Stimulated activated CD8-positive, alpha-beta memory T cell treated with anti-CD3 and anti-CD28 coated beads, Interleukin-2, amount 100 ng/mL, for 1 hour (primary cell): ENCODE measurements at places on chromosomes 7 and 10.

- no peak for DNase-seq
Observed at GRCh38 chr7:159108491-159108890, 36.2 kb downstream of the VIPR2 start.

DNA sequence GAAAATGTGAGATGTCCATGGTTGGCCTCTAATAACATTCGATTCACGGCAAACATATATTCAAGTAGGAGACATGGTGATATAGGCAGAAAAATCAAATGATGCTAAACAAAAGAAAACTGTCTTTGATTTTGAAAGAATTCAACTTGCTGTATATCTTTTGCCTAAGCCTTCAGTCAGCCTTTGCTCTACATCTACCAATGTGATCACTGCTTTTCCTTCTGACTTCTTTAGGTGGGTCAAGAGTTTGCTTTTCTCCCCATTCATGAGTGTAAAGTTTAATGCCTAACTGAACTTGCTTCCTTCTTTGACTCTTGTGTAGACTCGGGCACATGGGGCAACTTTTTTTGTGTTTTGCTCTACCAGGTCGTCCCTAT, 417 bp upstream of the HIF1AN start:
- no peak for DNase-seq

- no peak for DNase-seq
Observed at GRCh38 chr7:19397911-19398310, 252.7 kb upstream of the FERD3L start.

DNA sequence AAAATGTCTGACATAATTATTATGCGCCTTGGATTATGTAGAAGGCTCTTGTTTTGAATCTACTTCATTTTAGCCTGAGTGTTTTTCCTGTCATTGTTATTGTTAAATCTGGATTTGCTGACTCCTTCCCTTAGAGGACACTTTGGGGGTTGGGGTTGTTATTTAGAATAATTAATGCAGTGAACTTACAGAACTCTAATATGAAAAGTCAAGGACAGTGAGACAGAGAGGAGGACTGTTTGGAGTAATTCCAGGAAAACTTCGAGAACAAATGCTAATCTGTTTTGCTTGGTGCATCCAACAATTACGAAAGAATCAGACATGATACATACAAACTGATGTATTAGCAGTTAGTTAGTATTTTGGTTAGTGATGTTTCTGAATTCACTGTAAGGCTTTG, 146.1 kb downstream of the ABCA13 start:
- DNase-seq = no peak

GRCh38 chr10:107747851-107748250, 583.3 kb upstream of the SORCS1 start:
- DNase-seq = no peak

DNA sequence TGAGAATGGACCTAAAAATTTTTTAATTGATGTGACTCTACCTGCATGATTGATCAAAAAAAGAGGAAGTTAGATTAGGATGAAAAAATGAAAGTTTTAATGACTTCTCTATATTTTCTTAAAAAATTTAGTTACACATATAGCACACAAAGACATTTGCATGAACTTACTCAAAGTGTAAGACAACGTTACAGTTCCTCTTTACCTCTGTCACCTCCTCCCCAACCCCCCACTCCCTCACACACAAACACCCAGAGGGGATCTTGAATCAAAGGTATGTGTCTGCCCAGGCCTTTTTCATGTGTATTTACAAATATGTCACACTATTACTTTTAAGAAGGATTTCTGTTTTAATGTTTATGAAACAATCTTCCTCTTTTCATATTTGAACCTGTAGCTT, 20.6 kb upstream of the CDCA7L start:
- no peak for DNase-seq

GRCh38 chr7:111871283-111871682, 309.0 kb upstream of the IMMP2L start:
- no peak for DNase-seq

DNA sequence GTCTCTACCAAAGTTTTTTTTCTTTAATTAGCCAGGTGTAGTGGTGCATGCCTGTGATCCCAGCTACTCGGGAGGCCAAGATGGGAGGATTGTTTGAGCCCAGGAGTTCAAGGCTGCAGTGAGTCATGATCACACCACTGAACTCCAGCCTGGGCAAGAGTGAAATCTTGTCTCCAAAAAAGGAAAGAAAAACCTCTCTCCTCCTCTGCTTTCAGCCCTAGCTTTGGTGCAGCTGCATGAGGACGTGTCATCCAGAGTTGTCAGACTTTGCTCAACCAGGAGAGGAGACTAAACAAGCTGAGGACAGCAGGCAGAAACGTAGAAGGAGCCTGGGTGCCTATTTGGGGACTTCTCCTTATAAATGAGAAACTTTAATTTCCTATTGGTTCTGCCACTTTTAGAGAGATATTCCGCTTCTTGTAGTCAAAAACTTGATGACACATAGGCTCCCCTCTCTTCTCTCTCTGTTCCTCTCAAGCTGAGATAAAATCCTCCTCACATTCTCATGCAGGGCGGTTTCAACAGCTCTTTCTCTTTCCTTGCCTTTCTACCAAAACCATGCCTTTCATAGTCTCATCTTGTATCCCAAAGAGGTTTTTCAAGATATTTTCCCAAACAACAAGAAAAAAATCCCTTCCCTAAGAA, 205.4 kb downstream of the ARHGAP12 start:
- no peak for DNase-seq

GRCh38 chr10:60777696-60778213, 523 bp upstream of the CDK1 start:
- no peak for DNase-seq

GRCh38 chr10:128092454-128092853, 33.8 kb downstream of the MKI67 start:
- DNase-seq = no peak

DNA sequence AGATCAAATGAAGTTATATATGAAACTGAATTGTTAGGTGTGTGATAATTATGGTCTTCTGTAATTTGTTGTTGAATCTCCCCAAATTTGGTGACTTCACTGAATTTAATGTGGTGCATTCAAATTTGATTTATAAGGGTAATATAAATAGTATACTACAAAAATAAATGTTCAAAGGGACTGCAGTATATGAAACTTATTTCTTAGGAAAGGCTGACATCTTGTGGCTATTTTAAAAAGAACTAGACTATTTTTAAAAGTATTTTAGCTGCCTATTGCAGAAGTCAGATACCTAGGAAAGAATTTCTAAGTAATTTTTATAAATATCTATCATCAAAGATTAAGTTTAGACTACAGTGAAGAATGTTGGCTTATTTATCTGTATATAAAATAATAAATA, 36.6 kb downstream of the ATRNL1 start:
- DNase-seq = no peak

DNA sequence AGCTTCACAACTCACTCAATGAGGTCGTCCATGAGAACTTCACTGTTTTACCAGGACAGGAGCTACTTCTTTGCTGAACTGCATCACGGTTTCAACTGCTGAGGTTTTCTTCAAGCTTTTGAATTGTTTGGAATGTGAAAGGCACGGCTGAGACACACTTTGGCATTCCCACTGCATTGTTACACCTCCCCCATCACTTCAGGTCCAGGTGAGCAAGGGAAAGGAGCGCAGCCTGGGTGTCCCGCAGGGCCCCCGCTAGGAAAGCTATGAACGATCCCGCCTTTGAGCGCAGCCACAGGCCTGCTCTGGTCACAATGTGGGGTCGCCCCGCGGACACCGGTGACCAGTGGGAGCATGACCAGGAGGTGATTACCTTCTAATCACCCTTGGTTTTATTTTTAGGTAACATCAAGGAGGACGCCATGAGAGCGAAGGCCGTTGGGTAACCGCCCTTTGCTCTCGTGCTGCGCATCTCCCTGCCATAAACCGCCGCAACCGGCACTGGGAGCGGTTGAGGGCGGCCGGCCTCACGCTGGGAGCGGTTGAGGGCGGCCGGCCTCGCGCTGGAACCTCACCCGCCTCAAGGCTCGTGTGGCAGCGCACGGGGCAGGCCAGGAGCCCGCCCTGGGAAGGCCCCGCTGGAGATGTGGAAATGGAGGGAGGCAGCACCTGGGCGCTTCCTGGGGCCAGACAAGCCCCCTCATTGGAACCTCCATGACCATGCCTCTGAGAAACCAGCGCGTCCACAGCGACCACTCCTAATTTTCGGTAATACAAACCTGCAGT, 50.9 kb upstream of the SGMS1 start:
- DNase-seq = no peak

DNA sequence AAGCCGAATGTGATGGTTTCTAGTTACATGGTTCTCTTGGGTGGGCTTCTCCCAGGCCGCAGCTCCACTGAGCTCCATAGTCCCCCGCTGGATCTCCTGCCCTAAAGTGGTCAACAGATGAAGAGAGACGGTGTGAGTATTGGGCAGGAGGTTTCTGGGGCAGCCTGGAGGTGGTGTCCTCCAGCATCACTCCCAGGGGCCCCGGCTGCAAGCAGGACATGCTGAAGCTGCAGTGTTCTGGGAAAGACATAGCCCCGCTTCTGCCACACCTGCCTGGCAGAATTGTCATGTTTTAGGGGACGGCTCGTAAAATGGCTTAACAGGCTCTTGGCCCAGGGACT, 40.4 kb downstream of the CALML3 start:
- DNase-seq = no peak

DNA sequence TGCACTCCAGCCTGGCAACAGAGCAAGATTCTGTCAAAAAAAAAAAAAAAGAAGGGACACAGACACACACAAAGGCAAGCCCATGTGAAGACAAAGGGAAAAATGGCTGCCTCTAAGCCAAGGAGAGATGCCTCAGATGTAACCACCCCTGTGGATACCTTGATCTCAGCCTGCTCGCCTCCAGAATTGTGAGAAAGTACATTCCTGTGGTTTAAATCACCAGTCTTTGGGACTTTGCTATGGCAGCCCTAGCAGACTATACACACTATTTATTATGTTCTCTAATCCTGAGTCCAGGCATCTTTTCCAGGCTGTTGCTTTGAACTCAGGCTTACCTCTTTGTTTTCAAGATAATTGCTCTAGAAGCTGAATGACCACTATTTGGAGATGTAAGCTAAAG, 494.3 kb downstream of the GALNT17 start:
- DNase-seq = no peak

GRCh38 chr7:1459920-1460820, 900 bp upstream of the MICALL2 start:
- no peak for DNase-seq

GRCh38 chr10:27743012-27743876, 2.4 kb downstream of the MKX start:
- DNase-seq = no peak

- DNase-seq = no peak
Observed at GRCh38 chr10:116469437-116469836, 41.8 kb downstream of the PNLIPRP3 start.

DNA sequence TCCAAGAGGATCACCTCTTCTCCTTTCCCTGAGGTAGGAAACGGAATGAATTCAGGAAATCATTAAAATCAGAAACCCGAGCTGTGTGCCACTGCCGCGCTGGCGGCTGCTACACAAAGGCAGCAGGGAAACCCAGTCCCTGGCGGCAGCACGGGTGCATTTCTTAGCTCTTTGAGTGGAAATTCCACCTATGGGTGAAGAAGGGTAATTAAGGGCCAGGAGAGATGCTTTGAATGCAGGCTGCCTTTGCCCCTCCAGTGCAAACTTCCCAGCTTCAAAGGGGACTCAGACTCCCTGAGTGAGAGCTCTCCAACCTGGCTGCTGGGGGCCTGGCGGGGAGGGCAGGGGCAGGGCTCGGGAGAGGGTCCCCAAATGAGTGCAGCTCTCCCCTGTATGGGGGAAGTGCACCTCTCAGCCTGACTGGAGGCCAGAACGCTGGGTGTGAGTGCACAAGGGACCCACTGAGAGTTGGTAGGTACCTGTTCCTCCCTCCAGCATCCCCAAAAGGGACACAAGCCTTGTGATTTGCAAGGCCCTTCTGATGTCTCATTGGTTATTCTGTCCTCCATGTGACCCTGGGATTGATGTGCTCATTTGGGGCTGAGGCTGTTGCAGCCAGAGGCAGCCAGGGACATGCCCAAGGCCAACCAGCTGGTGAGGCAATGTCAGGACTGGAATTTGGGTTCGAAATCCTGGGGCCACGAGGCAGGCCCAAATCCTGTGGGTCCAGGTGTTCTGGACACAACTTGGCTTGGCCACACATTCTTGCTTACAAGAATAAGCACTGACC, 16.3 kb upstream of the ZMIZ1 start:
- DNase-seq = no peak

DNA sequence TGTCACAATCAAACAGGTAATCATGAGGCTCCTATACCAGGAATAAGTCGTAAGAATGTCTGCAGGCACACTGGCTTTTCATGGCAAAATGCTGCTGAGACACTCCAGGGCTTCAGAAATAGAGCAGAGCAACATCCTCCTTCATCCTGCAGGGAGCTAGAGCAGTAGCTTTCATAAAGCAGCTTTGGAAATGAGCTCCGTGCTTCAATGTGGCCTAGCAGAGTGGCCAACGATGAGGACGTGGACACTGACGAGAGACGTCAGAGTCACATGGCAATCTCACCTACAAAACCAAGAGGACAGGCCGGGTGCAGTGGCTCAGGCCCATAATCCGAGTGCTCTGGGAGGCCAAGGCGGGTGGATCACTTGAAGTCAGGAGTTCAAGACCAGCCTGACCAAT, 9.8 kb downstream of the COBL start:
- DNase-seq = no peak

GRCh38 chr7:129431911-129432643, 2.2 kb upstream of the STRIP2 start:
- DNase-seq = no peak

- DNase-seq = no peak
Observed at GRCh38 chr10:17348011-17348500, 106.3 kb downstream of the ST8SIA6 start.

- DNase-seq = no peak
Observed at GRCh38 chr10:76523246-76523645, 1091.8 kb downstream of the LRMDA start.

DNA sequence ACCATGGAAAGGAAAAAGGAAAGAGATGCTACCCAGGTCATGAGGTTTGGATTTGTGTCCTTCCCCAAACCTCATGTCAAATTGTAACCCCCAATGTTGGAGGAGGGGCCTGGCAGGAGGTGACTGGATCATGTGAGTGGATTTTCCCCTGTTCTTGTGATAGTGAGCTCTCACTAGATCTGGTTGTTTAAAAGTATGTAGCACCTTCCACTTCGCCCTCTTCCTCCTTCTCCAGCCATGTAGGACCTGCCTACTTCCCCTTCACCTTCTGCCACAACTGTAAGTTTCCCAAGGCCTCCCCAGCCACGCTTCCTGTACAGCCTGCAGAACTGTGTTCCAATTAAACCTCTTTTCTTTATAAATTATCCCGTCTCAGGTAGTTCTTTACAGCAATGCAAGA, 113.9 kb downstream of the FAM107B start:
- no peak for DNase-seq

GRCh38 chr7:129824291-129825208, 128.2 kb downstream of the UBE2H start:
- no peak for DNase-seq

DNA sequence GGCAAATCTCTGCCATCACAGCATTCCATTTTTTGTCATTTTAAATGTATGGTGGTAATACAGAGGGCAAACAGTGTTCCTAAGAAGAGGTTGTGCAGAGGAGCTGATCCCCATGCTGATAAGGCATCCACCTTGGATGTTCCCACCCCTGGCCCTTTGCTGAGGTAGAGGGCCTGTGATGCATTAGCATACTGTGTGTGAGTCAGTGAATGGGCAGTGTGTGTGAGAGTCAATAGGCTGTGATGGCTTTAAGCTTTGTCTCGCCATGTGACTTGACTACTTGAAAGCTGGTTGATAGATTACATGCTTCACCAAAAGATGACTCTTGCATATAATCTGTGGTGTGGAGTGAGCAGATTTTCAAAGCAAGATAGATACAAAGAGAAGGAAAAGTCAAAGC, 81.3 kb downstream of the INSYN2A start:
- no peak for DNase-seq
